ENCODE measurements at places on chromosomes 3 and 15.

- no peak for DNase-seq
Observed at GRCh38 chr3:149585401-149585726, 72.5 kb downstream of the WWTR1 start.

DNA sequence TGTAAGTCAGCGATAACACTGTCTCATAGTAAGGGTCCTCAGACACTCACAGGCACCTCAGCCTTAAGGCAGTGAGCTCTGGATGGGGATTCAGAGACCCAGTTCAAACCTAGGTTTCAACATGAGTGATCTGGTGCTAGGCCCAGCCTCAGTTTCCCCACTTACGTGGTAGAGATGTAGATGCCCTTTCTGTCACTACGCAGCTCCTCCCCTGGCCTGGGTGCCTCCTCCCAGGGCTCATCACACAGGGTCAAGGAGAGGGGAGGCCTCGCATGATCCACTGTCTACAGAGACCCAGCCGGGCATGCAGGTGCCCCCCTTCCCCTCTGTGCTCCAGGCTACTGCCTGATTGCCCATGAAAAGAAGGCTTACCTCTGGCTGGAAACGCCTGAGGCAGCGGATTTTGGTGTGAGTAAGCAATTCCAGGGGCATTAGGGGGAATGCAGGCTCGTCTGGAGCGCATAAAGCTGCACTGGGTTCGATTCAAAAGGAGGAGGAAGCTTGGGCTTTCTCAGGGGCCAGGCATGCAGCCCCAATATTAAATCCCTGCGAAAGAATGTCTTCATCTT is 69.8 kb upstream of the ANKRD34C start:
- DNase-seq, result no peak

- no peak for DNase-seq
Observed at GRCh38 chr3:167928381-167928780, 167.3 kb downstream of the GOLIM4 start.

DNA sequence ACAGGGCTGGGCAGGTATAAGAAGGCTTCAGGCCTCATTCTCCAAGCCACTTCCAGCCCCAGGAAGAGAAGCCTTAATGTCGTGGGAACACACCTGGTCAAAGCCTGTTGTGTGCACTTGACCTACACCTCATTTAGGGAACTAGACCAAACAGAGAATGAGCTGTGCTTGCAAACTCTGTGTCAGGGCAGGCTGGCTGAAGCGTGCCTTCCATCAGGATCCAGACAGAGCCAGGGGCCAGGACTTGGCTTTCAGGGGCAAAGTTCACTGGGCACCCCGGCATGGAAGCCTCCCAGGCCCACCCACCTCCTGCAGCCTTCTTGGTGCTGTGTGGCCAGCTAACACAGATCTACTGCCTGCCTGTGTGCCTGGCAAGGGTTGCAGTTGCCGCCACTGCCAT is 11.5 kb downstream of the RBPMS2 start:
- no peak for DNase-seq

GRCh38 chr3:185929192-185930151 is 8.3 kb downstream of the TRA2B start:
- no peak for DNase-seq

DNA sequence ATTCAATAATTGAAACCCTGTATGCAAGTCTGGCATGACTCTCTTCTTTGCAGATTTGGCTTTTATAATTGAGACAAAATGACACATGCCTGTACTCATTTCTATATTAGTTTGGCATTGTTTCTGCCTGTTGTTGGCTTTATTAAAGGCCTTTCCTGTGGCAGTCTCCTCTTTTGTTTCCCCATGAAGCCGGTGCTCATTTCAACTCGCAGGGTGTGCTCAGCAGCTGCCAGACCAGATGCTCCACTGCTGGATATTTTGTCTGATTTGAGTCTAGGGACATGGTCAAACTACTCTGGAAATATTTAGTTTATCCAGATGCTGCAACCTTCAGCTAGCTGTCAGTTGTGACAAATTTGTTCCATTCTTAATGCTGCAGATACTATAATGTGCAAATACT is 445.3 kb downstream of the NAALADL2 start:
- no peak for DNase-seq

- no peak for DNase-seq
Observed at GRCh38 chr3:44877333-44877732, 2.9 kb downstream of the TGM4 start.

DNA sequence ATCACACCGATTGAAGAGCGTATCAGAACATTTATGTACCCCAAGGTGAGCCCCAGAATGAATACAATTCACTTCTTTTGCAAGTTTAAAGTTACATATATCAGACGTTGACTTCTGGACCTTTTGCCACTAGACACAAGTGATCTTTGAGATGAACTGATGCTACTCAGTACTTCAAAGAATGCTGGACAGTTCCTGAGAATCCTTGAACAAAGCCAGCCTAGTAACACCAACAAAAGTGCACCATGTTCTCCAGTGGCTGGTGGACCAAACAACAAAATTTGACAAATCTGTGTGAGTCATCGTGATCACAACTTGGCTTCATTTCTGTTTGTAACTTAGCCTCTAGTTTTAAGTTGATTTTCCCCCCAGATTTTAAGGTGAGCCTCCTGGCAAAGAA is 355.7 kb downstream of the SOX2 start:
- no peak for DNase-seq

- DNase-seq, result no peak
Observed at GRCh38 chr15:81254916-81255290, 58.2 kb downstream of the IL16 start.

- DNase-seq, result no peak
Observed at GRCh38 chr3:132539681-132540080, 57.4 kb upstream of the ACKR4 start.

DNA sequence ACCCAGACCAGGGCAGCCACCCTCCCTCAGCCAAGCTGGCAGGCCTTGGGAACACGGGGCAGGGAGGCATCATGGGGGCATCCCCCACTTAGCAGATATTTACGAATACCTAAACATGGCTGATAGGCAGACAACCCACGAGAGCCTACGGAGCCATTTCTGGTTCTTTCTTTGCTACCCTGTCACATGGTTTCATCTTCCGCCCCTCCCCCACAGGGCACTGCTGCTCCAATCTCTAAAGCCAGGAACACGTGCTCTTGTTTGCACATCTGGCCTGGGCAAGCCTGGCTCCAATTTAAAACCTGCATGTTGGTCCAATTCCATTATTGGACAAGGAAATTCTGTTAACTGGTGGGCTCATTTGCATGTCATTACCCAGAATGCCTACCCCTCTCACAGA is 447.4 kb upstream of the NR2F2 start:
- DNase-seq, result no peak

DNA sequence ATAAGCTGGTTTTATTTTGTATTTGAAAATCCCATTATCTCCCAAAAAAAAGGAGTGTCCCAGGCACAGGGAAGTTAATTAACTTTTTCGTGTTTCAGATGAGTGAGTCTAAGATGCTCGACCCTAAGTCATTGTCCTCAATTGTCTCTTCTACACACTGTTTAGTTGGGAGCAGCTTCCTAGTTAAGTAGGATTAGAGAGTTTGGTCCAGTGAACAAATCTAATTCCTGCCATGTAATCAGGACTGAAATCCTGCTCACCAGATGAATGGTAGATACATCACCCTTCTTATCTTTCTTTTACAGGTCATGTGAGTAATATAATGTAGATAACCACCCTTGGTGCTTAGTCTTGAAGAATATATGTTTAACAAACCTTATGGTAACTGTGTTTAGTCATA is 228.9 kb upstream of the MANF start:
- no peak for DNase-seq

DNA sequence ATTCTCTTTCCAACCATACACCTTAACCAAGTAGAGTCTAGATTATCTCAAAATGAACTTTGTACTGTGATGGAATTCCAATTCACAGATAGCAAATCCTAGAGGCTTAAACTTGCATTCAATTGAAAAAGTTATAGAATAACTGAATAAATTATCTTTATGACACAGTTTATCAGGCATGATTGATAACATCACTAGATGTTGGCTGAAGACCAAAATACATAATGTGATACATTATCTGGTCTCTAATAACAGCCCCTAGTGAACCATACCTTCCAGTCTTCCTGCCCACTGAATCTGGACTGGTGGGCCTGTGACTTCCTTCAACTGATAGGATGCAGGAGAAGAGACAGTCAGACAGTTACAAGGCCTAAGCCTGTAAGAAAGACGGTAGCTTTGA is 165.2 kb upstream of the CMC1 start:
- no peak for DNase-seq

DNA sequence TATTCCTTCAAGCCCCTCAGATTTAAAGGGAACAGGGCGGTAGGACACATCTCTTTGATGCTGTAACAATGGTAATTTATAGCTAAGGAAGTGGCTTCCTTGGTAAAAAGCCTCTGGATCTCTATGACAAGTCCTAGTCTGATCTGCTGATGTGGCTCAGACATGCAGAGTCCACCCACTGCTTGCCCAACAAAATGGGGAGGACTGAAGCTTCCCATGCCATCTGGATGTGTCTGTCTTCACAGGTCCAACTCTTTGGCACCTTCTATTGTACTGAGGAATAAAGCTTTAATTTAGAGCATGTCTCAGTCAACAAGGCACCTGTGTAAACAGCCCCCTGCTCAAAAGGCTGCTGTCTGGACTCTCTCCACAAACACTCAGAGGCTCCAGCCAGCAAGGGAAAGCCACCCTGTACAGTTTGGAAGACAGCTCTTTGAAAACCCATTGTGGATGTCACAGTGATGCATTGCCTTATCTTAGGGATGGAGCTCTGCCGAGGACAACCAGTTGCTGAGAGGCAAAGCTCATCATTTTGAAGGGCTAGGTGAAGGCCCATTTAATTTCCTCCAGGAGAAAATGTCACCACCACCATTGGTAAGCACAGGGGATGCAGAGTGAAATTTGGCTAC is 348.6 kb upstream of the GRM7 start:
- DNase-seq, result no peak
